ENCODE measurements at places on chromosomes 2 and 18.

GRCh38 chr2:39922679-39923405 lies 143.8 kb upstream of the THUMPD2 start:
- DNase-seq: no peak

GRCh38 chr2:168208652-168209051 lies 38.7 kb downstream of the STK39 start:
- peak; percentile 61 for DNase-seq

DNA sequence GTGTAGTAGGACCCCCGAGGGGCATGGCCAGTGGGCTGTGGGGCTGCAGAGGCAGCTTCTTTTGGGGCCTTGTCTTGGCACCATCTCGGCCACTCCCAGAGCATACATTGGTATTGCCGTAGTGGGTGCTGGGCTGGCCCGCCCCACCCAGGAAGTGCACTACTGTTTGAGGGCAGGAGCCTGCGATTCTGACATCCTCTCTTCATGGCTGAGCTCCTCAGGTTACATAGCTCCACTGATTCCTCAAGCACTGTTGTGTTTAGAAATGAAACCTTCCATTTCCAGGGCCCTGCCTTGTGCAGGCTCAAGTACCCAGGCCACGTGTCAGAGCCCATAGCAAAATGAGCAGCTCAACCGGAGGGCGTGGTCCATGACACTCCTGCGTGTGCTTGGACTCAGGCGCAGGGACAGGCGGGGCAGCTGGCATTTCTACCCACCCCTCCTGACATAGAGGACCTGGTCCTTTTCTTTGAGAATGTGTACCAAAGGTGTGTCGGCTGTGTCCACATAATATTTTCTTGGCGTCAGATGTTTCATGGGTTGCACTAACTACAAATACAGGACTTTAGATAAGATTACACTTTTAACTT lies 67.9 kb downstream of the DGKD start:
- DNase-seq: peak; percentile 72

- no peak for DNase-seq
Observed at GRCh38 chr2:64669288-64669687, 15.6 kb upstream of the SERTAD2 start.

- DNase-seq: no peak
Observed at GRCh38 chr2:25280051-25280687, 61.6 kb downstream of the DNMT3A start.

DNA sequence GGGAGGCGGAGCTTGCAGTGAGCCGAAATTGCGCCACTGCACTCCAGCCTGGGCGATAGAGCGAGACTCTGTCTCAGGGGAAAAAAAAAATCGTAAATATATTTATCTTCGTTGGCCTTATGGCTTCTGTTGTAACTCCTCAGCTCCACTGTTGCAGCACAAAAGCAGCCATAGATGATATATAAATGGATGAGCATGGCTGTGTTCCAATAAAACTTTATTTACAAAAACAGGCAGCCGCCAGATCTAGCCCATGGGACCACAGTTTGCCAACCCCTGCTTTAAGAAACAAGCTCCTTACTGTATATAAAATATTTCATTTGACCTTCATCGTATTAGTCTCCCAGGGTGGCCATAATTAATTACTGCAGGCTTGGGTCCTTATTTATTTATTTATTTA lies 20.1 kb downstream of the ST8SIA3 start:
- DNase-seq: no peak

DNA sequence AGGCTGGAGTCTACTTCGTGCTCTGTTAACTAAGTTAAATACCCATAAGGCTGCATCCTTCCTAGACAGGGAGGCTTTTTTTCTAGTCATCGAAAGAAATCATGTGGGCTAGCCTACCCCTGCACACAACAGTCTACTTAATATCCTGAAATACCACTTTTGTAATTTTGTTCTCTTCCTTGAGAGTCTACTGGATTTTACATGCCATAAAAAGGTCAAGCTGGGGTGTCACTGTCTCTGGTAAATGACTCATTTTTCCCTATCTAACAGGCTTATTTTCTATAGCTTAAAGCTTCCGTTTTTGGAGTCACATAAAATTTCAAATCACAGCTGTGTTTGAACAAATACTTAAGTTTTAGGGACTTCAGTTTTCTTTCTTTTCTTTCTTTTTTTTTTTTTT lies 10.7 kb upstream of the STAM2 start:
- no peak for DNase-seq

- no peak for DNase-seq
Observed at GRCh38 chr18:77071061-77071460, 61.5 kb downstream of the MBP start.

DNA sequence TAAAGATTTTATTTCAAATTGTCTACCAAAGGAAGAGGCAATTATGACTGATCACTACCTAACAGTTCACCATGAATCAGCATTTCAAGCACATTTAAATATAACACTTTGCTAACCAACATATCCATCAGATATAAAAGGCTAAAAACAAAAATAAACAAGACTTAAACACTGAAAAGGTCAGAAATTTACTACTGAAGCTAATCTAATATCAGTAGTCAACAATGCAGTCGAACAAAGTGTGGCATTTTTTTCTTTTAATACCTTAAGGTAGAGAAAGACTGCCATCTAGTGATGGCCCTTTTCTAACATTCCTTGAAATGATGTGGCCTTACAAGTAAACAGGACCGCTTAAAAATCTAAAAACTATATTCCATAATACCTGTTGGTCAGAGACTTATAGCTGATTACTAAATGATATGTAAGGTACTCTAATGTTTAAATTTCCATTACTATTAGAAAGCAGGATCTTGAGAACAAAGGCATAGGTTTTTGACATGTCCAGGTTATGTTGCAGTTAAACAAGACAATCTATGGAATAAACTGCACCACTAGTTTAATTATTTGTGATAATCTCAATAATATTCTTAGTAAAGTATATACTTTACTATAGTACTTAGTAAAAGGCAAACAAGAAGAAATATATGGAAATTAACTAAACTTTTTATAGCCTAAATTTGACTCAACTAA lies 80.0 kb downstream of the EXOC6B start:
- no peak for DNase-seq

DNA sequence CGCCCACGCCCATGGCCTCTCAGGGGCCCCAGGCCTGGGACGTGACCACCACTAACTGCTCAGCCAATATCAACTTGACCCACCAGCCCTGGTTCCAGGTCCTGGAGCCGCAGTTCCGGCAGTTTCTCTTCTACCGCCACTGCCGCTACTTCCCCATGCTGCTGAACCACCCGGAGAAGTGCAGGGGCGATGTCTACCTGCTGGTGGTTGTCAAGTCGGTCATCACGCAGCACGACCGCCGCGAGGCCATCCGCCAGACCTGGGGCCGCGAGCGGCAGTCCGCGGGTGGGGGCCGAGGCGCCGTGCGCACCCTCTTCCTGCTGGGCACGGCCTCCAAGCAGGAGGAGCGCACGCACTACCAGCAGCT lies 2.4 kb downstream of the B3GNT7 start:
- no peak for DNase-seq

DNA sequence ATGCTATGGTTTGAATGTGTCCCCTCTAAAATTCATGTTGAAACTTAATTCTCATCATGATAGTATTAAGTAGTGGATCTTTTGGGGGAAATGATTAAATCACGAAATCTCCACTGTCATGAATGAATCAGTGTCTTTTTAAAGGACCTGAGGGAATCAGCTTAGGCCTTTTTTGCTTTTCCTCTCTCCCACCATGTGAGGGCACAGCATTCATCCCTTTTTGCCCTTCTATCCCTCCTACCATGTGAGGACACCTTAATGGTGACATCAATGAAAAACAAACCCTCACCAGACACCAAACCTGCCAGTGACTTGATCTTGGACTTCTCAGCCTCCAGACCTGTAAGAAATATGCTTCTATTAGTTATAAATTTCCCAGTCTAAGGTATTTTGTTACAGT lies 247.1 kb upstream of the UBE2E3 start:
- no peak for DNase-seq

DNA sequence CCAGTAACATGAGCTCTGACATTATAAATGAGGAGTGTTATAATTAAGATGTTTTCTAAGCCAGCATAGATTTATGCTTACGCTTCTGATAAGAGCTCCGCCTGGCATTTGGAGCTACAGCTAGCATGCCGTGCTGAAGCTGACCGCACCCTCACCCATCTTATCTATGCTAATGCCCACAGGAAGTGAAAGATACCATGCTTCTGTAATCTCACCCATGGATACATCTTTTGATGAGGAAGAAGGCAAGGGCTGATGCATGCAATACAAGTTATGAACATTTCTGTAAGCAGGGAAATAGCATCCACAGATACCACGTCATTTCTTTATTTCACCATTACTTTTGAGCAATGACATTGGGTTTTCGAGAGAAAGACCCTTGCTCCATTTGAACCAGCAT lies 82.3 kb downstream of the ARL4C start:
- DNase-seq: no peak

GRCh38 chr18:36322408-36322728 lies 24.9 kb downstream of the FHOD3 start:
- no peak for DNase-seq

DNA sequence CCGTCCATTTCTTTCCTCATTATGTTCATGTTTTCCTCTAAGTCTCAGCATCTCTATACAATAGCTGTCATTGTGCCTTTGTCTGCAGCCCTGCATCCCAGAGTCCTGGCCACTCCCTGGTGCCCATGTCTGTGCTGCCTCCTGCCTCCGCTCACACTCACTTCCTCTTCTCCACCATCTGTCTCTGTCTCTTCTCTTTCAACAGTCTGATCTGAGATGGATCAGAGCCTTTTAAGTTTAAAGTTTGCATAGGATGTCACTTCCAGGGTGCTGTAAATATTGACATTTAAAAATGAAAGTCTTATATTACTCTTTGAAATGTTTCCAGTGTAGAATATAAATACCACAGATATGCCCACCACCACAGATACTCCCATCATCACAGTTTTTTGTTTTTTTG lies 42.7 kb downstream of the UBE2F start:
- no peak for DNase-seq

GRCh38 chr2:134190062-134190806 lies 63.6 kb upstream of the MGAT5 start:
- DNase-seq: no peak

DNA sequence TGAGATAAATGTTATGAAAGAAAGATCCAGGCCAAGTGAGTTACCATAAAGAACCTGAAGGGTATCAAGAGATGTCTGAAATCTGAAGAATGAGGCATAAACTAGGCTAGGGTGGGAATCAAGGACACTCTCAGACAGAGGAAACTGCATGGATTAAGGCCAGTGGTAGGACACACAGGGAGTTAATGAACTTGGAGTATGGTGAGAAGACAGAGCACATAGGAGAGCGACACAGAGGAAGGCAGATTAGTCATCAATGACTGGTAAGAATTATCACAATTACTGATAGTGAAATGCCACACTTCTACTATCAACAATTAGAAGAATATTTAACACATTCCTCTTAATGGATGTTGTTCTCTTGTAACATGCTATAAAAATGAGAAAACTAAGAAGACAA lies 76.9 kb downstream of the TTC21B start:
- DNase-seq: no peak

DNA sequence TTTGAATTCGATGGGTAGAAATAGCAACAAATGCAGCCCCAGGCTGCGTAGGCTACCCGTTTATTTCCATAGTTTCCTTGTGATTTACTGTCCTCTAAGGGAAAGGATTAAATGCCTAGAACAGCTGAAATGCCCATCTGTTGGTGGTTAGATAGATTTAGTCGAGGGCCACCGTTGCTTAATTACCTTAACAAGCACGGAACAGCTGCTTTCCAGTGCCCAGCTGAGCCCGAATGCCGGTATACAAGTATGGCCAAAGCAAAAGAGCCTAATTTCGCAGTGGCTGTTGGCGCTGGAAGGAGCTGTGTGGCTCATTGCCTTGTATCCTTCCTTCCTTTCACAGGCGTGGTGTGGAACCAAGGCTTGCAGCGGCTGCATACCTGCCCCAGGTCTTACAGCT lies 109.1 kb downstream of the CABLES1 start:
- DNase-seq: no peak

DNA sequence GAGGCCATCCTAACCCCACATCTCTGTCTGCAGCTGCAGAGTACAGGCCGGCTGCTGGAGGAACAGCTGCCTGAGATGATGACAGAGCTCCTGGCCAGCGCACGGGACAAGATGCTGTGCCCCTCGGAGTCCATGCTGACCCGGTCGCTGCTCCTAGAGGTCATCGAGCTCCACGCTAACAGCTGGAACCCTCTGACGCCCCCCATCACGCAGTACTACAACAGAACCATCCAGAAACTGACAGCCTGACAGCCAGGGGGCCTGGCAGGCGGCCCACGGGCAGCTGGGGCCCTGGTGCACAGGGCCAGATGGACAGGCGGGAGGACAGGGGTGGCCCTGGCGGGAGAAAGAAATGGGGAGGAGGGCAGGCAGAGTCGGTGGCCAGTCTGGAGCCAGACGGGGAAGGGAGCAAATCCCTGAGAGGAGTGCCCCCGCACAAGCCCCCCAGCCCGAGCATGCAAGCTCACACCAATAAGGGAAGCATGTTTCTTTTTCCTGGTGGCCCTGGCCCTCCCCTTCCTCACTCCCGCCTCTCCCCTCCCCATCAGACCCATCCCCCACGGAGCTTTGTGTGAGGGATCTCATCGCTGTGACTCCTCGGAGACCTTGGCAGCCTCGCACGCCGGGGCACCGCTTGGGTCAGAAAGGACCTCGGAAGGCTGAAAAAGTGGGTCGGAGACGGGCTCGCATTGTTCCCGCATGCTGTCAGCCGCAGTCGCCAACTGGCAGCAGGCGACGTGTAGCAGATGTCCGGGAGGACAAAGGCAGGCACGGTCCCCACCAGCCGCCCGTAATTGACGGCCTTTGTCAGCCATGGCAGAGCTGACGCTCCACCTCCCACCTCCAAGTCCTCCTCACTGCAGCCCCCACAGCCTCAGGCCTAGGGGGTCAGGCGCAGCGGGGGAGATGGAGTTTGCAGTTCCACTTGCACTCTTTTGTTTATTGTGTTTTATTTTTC lies 91.2 kb downstream of the SMAD7 start:
- no peak for DNase-seq

- peak; percentile 70 for DNase-seq
Observed at GRCh38 chr18:14978962-14979535, 231.1 kb downstream of the ANKRD30B start.

DNA sequence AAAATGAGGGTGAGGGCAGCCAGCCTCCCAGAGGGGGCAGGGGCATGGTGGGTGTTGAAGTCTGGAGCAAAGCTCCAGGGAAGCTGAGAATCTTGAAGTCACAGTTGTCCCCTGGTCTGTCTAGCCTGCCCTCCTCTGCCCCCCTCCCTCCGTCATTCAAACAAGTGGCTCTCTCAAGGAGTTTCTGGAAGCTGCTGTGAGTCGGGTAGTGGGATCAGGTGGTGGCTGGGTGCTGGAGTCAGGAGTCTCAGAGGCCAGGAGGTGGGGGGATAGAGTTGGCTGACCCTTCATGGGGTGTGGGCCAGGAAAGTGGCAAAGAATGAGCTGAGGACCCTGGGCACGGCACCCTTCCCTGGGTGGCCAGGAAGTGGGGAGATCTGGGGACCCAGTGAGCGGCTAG lies 495 bp upstream of the ASIC4 start:
- no peak for DNase-seq

- DNase-seq: no peak
Observed at GRCh38 chr18:76995896-76996295, 136.7 kb downstream of the MBP start.

- peak; percentile 1 for DNase-seq
Observed at GRCh38 chr2:3624059-3624794, 29.3 kb downstream of the COLEC11 start.

Measured in activated CD4-positive, alpha-beta T cell treated with anti-CD3 and anti-CD28 coated beads for 36 hours (primary cell).